ENCODE measurements at places on chromosomes 3 and 15.

GRCh38 chr3:14077310-14077709 lies 47.4 kb downstream of the CHCHD4 start:
- DNase-seq, result no peak

GRCh38 chr3:12316729-12317351 lies 28.0 kb downstream of the PPARG start:
- no peak for DNase-seq

DNA sequence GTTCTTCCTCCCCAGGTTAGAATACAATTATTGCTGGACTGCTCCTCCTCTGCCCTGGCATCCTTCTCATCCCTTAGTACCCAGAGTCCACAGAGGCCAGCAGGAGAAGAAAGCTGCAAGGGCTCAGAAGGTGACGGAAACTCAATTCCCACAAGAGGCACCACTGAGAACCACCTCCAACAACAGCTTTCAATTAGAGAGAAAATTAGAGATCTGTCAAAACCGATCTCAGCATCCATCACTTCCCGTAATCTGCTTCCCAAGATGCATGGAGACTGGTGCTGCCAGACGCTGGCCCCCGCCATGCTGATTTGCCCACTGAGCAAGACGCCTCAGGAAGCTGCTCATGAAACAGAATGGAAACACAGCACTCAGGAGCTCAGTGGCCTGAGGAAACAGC lies 135.0 kb upstream of the PRICKLE2 start:
- no peak for DNase-seq

DNA sequence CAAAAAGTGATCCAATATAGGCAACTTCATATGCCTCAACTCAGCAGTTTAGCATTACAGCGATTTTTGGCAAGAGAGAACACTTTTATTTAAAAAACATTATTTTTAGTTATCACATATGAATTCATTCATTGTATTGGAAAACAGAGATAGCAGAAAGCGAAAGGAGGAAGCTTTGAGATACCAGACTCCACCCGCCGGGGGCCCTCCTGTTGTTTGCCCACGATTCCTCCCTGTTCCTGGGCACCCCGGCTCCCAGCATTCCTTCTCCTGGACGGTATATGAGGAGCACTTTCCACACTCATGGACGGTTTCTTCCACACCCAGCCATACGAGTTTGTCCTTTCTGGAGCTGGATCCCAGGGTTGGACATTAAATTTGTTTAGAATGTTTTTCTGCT lies 18.2 kb downstream of the APBA2 start:
- no peak for DNase-seq

DNA sequence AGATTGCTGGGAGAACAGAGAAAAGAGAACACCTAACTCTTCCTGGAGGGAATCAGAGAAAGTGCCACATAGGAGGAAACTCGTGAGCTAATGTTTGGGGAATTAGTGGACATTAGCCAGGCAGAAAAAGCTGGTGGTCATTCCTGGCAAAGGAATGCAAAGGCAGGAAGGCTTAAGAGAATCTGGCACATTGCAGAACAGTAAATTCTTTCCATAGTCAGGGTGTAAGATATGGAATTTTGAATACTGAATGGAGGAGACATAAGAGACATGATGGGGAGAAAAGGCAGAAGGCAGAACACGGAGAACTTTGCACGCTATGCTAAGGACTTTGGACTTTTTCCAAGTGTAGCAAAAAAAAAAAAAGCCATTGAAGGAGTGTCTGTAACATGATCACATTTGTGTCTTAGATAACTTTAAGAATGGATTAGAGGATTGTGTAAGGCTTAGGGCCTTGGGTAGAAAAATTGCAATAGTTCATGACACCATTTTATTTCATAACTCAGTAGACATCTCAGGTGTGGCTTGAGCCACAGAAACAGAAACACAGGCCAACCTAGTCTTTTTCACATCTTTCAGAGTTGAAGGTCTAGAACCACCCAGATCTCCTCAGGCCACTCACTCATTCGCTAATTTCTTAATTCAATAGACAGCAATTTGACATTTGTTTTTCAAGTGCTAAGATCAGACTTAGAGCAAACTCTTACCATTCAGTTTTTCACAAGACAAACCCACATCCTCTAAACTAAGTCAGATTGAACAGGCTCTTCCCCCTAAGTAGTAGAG lies 31.2 kb upstream of the CCDC80 start:
- DNase-seq, result no peak
